ENCODE measurements at places on chromosomes 13 and 19.

DNA sequence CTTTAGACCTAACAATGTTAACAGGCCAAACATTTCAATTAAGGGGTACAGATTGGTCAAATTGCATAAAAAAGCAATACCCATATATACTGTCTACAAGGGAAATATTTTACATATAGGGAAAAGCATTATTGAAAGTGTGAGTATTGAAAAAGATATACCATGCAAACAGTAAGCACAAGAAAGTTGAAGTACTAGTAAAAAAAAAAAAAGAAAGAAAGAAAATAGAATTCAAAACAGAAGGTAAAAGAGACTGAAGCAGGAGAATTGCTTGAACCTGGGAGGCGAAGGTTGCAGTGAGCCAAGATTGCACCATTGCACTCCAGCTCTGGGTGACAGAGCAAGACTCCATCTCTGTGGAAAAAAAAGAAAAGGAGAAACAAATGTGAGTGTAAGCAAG is 5.3 kb upstream of the TEX101 start:
- no peak for DNase-seq

DNA sequence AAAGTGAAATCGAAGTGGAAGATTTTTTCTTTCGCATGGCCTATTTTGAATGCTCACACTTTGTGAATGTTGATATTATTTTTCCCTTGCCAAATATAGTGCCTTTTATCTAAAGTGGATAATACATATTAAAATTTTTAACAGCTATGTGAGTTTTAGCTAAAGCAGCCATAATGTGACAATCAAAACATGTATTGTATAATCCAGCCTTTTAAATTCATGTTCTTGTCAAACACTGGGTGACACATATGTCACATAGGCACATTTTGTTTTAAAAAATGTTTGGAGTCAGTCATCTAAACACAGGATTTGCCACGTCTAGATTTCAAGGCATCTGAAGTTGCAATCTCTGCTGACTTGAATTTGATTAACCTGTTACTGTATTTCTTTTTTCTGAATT is 1256.6 kb downstream of the SLITRK1 start:
- DNase-seq, result no peak

- no peak for DNase-seq
Observed at GRCh38 chr13:30681843-30682242, 53.5 kb upstream of the ALOX5AP start.

DNA sequence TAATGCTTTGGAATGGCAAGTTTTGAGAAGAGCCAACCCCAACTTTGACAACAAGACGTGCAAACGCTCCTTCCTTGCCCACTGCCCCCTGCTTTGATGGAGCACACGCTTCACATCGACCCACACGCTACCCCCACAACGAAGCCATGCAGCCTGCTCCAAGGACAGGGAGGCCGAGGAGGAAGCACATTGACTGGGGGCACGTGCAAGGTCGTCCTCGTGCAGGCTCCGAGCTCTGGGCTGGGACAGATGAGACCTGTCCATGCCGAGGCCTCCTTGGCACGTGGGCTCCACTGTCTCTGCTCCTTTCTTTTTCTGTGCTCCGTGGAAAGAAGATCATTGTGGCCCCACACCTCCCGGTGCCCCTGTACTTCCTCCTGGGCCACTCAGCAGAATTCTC is 309.0 kb downstream of the TEX29 start:
- no peak for DNase-seq

GRCh38 chr19:14089412-14089661 is 1.2 kb downstream of the SAMD1 start:
- DNase-seq, result no peak

DNA sequence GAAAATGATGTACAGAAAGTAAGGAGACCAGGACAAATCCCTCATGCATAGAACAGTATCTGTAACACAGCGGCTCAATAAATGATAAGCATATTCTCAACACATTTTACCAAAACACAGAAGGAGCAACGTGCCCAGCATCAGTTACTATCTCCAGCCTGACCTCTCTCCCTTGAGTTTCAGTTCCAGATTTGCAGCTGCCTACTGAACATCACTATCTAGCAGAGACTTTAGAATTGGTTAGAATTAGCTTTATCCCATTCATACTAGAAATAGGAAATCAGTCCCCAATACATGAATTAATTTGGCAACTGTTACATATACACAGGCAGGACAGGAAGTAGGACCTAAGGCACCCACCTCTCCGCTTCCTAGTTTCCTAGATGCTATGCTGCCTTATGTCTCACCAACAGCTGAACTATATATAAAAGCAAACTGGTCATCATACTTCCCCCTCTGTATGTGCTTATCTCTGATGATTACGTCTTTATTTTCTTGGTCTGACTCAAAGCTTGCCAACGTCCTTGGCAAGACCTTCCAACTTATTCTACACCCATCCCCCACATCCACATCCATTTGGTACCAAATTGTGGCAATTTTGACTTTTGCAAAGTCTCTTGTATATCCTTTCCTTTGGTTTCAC is 61.1 kb downstream of the SACS start:
- no peak for DNase-seq

DNA sequence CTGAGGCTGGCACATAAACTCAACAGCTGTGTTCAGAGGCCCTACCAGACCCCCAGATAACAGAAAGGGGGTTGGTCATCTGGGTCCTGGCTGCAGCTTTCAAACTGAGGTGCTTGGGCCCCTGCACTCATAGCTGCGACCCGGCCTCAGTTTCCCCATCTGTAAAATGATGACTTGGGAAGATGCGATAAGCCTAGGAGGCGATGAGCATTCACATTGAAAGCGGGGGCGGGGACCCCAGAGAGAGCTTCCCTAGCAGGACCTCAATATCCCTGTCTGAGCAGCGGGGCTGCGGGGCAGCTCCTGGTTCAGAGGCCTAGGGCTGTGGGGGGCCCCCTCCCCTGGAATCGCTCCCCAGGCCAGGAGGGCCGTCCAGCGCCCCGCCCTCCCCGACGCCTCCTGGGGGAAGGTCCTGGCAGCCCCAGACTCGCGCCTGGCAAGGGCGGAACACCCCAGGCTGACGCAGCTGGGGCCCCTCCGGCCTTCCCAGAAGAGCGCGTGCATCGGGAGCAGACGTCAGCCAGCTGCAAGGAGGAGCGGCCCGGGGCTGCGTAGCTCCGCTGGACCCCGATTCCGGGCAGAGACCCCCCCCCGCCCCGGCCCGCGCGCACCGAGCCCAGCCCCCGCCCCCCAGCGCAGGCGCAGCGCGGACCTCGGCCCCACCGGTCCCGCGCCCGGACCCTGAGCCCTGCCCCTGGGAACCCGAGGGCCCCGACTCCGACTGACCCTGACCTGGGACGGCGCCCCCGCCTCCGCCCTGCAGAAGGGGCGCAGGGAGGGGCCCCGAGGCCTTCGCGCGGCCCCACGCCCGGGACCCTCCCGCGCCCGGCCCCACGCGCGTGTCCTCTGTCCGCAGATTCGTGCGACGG is 3.5 kb downstream of the FSTL3 start:
- DNase-seq, result no peak

DNA sequence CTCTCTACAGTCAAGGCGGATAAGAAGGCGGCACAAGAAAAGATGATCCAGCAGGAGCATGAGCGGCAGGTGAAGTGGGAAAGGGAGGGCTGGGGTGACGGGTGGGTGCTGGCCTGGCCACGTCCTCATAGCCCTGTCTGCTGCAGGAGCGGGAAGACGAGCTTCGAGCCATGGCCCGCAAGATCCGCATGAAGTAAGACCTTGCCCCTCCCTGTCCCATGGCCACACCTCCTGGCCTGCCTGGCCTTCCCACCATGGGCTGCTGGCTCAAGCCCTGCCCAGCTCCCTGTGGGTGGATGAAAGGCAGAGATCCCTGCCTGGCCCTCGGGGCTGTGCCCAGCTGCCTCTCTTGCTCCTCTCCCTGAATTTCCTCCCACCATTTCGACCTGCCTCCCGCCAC is 7.2 kb downstream of the ZNF296 start:
- DNase-seq, result no peak

- DNase-seq, result no peak
Observed at GRCh38 chr13:25292301-25292700, 5.0 kb upstream of the MTMR6 start.

DNA sequence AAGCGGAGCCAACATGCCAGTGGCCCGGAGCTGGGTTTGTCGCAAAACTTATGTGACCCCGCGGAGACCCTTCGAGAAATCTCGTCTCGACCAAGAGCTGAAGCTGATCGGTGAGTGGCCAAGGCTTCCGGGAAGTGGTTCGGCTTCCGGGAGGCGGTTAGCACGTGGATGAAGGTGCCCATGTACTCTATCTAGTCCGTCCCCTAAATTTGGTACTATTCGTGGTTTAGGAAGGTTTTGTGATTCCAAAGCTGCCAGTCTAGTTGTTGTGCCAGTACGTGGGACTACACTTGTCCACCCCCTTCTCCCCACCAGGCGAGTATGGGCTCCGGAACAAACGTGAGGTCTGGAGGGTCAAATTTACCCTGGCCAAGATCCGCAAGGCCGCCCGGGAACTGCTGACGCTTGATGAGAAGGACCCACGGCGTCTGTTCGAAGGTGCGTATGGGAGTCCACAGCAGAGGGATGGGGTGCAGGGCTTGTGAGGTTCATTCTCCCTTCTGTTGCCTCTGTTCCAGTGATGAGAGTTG is 579 bp downstream of the RPS9 start:
- DNase-seq, result no peak

DNA sequence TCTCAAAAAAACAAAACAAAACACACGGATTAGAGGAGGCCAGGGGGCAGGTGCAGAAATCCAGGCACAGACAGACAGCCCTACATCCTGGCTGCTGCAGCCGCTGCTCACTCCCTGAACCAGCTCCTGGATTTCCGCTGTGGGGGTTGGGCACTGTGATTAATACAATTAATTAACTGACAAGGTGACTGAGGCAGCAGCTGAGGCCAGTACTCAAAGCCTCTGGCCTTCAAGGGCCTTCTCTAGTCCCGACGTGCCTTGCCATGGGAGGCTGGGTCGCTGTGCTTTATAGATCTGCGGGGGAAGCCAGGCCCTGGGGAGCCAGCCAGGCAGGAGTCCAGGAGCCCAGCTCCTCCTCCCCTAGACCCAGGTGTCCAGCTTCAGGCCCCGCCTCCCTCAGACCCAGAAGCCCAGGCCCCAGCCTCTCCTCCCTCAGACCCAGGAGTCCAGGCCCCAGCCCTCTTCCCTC is 4.6 kb downstream of the NECTIN2 start:
- DNase-seq, result no peak

DNA sequence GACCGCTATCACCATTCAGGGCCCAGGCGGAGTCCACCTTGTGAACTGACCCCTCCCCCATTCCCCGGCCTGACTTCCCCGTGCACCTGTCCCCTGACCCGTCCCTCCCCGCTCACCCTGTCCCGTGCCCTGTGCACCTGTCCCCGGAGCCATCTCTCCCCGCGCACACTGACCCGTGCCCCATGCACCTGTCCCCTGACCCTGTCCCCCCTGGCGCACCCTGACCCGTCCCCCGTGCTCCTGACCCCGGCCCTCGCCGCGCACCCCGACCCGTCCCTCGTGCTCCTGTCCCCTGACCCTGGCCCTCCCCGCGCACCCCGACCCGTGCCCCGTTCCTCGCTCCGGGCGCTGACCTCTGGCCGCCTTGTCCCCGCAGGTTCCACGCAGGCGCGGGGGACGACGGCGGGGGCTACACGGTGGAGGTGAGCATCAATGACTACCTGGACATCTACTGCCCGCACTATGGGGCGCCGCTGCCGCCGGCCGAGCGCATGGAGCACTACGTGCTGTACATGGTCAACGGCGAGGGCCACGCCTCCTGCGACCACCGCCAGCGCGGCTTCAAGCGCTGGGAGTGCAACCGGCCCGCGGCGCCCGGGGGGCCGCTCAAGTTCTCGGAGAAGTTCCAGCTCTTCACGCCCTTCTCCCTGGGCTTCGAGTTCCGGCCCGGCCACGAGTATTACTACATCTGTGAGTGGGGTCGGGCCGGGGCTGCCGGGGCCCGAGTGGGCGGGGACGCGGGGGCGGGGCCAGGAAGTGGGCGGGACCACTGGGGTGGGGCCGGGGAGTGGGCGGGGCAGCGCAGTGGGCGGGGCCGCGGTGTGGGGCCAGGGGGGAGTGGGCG is 9.7 kb downstream of the EFNA2 start:
- DNase-seq, result no peak

GRCh38 chr13:45500492-45501174 is 35.9 kb downstream of the COG3 start:
- DNase-seq, result no peak

- no peak for DNase-seq
Observed at GRCh38 chr19:23800271-23800670, 41.6 kb upstream of the ZNF681 start.

DNA sequence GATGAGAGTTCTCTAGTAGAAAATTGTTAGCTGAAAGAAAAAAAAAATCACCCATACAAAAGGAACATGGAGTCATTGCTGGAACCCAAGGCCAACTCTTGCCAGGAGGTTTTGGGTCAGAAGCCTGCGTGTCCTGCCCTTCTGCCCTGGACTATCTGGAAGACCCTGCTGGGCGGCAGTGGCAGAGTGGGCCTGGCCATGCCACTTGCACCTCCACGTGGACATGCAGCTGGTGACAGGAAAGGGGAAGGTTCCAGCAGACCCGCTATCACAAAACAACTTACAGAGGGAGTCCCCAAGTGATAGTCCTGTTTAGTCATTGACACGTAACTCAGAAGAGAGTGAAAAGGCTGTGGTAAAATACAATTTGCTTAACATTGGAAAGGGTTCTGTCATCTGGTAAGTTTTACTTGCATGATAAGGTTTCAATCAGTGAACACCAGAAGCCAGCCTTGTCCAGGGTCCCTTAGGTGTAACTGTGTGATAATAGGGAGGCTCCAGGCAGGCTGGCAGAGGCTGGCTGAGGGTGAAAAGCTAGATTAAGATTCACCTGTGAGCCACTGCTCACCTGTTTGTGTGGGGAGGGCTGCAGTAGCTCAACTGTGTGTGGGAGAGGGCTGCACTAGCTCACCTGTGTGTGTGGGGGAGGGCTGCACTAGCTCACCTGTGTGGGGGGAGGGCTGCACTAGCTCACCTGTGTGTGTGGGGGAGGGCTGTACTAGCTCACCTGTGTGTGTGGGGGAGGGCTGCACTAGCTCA is 47.8 kb downstream of the COL4A2 start:
- no peak for DNase-seq

- DNase-seq, result no peak
Observed at GRCh38 chr19:23851966-23852365, 62.7 kb upstream of the ZNF726 start.

DNA sequence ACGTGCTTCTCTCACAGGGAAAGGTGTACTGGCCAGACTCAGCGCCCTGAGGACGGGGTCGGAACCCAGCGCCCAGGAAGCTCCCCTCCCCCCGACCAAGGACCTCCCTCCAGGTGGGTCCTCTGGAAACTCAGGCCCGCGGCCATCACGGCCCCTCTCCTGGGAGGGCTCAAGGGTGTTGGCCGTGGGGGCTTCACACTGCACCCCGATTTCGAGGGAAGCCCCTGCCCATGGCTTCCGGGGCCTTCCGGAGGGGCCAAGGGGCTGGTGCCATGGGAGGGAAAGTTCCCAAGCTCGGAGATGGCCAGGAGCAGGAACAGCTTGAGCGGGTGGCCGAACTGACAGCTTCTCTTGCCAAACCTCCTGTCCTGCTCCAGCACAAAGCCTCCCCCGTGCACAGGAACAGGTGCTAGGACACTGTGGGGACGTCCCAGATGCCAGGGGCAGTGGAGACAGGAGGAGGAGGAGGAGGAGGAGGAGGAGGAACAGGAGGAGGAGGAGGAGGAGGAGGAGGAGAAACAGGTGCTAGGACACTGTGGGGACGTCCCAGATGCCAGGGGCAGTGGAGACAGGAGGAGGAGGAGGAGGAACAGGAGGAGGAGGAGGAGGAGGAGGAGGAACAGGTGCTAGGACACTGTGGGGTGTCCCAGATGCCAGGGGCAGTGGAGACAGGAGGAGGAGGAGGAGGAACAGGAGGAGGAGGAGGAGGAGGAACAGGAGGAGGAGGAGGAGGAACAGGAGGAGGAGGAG is 10.0 kb downstream of the SBNO2 start:
- DNase-seq, result no peak

- no peak for DNase-seq
Observed at GRCh38 chr19:55620410-55621204, 3.8 kb downstream of the ZNF784 start.

All from stimulated activated naive B cell treated with anti-CD40 and anti-IgM and Interleukin-4, amounts not matched to agents 10 μg/mL and 1 μg/mL and 100 μg/mL, for 72 hours (primary cell).